ENCODE measurements at places on chromosomes 5 and 9.

GRCh38 chr5:179729727-179730126 lies 2.9 kb upstream of the MAML1 start:
- DNase-seq: no peak

GRCh38 chr5:159415301-159415937 lies 85.1 kb upstream of the IL12B start:
- DNase-seq: no peak

DNA sequence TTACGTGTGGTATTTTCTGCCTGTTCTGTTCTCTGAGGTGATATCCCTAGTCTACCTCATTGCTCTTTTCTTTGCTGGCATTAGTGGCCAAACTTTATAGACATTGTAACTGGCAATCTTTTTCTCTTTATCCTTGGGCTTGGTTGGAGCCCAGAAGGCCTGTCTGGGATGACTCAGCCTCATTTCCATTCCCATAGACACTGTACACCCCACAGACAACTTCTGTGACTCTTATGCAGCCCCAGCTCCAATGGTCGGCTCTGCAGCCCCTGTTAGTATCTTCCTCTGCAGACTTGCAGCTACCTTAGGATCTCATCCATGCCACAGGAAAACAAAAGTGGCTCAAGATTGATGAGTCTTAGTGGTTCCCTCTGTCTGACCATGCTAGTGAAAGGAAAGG lies 79.8 kb downstream of the CFAP95 start:
- no peak for DNase-seq

GRCh38 chr5:151671950-151672349 lies 14.8 kb downstream of the SPARC start:
- DNase-seq: no peak

DNA sequence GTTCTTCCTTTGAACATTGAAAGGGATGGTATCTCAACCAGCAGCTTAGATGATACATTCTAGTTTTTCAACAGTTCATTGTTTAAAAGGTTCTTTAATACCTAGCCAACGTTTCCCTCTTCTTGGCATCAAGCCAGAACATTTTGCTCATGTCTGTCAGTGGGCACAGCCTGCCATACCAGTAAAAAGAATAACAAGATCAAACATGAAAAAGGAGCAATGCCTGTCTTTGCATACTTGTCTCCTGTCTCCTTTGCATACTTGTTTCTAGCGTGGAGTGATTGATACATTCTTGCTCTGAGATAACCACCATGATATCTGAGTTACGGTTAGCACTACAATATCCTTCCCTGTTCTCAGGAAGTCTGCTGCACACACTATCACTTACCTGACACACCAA lies 248.6 kb upstream of the DAPK1 start:
- no peak for DNase-seq

GRCh38 chr5:57576317-57576716 lies 93.7 kb upstream of the ACTBL2 start:
- DNase-seq: no peak

DNA sequence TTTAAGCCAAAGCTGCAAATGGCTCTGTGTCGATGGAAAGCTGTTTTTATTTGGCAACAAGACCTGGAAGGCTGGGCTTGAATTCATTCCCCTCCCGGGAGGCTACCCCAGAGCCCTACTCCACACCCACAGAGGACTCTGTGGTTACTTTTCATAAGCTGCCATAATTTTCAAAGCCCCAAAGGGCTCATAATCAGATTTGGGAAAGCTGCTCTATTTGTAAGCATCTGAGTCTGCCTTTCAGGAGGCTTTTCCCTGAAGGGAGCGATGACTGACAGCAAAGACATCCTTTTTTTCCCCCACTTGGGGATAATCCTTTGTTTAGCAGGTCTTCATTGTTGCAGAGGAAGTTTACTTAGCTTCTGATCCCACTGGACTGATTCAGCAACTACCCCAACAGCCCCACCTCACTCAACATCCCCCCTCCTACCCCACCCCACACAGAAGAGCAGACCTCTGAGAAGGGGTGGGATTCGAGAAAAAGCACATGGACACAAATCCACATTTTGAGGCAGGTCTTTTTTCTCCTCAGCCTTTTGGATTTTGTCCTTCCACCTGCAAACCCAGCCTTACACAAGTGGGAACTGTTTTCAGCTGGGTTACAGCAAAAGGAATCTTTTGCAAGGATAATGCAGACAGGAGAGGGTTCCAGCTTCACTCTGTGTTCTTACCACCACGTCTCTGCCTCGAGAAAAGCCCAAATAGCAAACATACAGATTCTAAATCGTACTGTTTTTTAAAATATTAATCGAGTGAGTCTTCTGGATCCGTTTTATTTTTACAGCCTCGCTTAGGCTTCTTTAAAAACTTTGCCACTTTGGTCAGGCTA lies 244.4 kb upstream of the TUT7 start:
- no peak for DNase-seq

- no peak for DNase-seq
These were observed 79.6 kb downstream of the SMIM15 start for GRCh38 chr5:61082516-61083280.

GRCh38 chr5:33059081-33059480 lies 348.0 kb downstream of the NPR3 start:
- DNase-seq: no peak

DNA sequence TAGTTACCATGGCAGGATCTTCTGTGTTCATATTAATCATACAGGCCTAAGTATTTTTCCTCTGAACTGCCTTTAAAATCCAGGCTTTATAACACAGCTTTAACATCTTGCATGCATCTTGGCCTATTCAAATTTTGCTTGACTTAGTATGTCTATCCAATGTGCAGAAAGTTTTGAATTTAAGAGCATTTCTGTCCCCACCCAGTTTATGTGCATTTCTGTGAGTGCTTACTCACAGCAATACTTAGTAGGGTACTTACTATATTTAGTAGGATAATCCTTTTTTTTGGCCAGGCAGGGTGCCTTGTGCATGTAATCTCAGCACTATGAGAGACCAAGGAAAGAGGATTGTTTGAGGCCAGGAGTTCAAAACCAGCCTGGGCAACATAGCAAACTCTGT lies 18.0 kb downstream of the UHRF2 start:
- DNase-seq: no peak
